ENCODE measurements at places on chromosomes 12 and 14.

DNA sequence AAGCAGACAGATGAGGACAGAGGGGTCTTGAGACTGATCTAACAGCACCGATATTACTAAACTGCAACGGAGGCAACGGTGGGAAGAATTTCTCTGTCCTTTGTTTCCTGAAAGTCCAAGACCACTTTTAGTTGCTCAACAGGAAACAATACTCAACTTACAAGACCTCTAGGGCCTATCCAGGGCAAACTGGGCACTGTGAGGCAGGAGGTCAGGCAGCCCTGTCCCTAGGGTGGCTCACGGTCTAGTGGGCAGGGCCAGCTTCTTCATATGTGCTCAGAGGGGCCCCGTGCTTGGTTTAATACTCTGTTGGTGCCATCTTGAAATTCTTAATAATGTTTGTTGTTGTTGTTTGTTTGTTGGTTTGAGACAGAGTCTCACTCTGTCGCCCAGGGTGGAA lies 14.2 kb downstream of the SSH1 start:
- DNase-seq = no peak

DNA sequence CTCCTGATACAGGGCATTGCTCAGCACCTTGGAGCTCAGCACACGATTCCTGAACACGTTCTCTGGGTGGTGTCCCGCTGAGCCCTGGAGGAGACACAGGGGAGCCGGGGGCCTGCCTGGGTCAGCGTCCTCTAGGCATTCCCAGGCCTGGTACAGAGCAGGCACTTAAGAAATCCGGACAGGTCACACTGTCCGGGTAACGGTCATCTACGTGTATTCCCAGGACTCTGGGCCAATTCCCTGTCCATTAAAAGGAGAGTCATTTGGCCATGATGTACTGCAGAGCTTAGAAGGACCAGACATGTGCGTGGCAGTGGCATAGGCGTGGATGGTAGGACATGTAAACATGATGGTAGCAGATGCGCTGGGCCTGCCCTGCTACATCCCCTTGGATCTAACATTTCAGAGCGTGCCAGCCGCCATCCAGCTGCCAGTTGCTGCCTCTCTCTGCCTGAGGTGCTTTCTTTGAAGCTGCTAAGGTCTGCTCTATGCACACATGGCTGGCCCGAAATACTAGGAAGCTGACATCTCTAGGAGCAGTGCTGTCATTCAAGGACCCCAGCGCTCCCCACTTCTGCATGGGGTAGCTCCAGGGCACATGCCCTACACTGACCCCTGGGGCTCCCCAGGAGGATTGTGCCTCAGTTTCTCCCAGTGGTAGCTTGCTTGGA lies 273.1 kb upstream of the RTL1 start:
- DNase-seq = no peak

- no peak for DNase-seq
Measured at GRCh38 chr12:114361545-114361944, 44.4 kb downstream of the TBX5 start.

DNA sequence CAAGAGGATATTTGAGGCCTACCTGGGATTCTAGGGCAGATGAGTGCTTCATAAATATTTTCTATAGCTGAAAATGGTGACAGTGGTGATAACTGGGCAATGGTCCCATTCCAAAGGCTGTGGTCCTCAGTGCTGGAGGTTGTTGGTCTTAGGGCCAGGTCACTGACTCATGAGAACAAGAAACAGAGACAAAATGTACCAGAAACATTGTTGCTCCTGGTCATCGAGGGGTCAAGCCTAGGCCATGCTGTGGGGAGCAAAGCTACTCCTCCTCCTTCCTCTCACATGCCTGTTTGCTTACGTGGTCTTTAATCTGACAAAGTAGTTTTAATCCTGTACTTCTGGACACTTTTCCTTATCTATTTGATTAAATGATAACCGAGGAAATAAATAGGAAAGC lies 33.8 kb downstream of the ERG28 start:
- DNase-seq = no peak

DNA sequence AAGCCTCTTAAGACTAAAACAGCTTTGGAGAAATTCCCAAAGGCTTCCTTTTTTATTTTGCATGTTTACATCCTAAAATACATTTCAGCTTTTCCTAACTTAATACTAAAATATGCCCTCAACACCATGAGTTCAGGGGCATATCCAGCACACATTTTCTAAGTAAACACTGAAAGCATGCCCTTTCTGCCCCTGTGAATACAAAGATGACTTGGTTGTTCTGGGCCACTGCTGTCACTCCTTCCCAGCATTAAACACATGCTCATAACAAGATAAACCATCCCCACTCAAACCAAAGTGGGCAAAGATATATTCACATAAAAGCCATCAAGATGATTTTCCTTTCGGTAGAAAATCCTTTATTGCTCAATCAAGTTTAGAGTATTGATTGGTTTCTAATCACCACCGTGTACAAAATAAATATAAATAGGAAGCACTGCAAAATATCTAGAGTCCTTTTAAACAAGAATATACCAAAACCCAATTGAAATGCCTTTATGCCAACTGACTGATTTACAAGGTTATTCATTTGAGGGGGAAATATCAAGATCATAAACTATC lies 1.9 kb downstream of the CCNB1IP1 start:
- no peak for DNase-seq

DNA sequence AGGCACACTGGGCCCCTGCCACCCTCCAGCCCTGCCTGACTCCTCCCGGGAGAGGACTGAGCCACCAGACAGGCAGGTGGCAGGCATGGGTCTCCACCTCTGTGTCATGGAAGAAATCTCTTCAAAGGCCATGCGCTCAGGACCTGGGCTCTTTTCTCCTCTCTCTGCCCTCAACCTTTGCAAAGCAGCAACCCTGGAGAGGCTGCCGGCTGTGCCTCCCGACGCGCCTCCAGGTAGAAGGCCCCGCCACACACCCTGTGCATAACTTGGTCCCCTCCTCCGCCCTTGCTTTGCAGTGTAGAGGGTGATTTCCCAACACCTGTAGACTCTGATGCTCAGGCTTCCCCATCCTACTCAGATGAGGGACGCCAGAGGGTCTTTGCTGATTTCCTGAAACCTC lies 28.2 kb upstream of the TMEM179 start:
- DNase-seq = no peak

DNA sequence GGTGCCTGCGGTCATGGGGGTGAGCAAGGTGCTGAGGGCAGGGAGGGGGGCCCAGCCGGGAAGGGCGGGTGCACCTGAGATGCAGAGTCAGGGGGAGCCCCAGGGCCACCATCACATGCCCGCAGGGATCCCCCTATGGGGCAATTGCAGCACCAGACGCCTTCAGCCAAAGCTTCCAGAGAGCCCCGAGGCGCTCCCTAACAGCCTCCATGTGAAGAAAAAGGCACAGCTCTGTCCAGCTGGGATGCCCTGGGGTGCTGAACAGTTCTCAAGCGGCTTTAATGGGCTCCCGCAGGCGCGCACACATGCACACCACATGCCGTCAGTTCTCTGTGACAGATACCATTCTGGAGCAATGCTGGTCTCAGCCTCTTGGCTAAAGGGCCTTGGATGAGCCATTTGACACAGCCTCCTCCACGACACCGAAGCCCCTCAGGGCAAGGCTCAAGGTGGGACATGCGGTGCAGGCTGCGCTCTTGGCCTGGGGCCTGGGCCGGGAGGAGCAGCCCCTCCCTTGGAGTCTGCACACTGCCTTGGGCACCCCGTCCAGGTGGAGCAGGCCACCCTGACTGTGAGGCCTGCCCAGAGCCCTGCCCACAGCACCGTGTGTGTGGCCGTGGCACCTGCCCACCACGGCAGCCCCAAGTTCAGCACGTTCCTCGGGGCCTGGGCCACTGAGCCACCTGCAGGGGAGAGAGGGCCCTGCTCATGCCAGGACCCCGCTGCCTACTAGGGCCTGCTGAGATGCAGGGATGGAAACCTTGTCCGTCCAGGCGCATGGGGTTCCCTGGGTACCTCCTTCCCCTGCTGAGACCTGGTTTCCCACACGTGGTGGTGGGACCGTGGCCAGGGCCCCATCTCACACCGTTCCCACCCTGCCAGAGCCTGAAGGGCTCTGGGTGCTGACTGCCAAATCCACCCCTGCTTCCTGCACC lies 7.7 kb downstream of the XRCC3 start:
- DNase-seq = no peak

- DNase-seq = no peak
Measured at GRCh38 chr12:94942663-94943062, 60.8 kb downstream of the NDUFA12 start.

DNA sequence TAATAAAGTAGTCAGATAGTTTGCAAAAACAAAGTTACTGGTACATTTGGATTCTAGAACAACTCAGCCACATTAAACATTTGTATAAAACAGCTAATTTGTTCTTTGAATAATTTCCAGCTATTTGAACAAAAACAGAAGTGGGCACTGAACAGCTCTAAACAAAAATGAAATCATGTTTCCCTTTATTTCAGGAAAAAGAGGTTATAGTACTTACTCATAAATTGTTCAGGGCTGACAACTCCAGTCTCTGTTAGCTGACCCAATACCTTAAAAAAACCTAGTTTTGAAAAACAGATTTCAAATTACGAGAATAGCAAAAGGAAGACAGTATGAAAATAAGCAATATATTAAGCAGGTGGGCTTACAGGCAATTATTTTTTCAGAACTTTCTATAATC lies 8.2 kb downstream of the GNPNAT1 start:
- no peak for DNase-seq

- no peak for DNase-seq
Measured at GRCh38 chr14:45373877-45374276, 120.9 kb upstream of the MIS18BP1 start.

GRCh38 chr12:122799641-122800243 lies 25.4 kb downstream of the CCDC62 start:
- no peak for DNase-seq

DNA sequence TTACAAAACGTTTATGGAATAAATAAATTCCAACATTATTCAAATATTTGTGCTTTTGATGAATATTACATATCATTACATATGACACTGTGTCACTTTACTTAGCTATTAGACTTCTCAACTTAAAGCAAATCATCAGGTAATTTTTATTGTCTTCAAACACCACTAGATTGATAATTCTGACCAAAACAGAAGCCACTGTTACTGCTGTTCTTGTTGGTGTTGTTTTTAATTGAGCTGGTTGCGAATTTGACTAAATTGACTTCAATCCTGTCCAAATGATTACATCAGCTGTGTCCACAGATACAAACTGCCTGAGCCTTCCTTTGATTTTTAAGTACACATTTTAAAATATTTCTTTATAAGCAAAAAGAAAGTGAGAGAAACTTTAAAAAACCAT lies 29.2 kb downstream of the PRKD1 start:
- DNase-seq = no peak

DNA sequence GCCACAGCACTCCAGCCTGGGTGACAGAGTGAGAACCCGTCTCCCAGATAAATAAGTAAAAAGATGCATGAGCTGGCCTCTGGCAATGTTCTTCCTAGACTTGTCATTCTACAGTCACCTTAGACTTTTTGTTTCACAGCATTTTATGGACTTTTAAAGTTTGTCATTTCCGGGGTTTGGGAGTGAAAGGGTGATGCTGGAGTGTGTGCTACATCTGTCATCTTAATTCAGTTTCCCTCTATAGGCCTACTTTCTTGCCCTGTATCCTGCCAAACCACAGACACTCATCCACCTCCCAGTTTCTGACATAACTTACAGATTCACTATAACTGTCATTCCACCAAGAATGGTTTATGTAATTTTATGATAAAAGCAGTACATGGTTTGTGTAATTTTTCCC lies 166.7 kb upstream of the PARP11 start:
- no peak for DNase-seq

- no peak for DNase-seq
Measured at GRCh38 chr14:66601932-66602578, 94.1 kb downstream of the GPHN start.

DNA sequence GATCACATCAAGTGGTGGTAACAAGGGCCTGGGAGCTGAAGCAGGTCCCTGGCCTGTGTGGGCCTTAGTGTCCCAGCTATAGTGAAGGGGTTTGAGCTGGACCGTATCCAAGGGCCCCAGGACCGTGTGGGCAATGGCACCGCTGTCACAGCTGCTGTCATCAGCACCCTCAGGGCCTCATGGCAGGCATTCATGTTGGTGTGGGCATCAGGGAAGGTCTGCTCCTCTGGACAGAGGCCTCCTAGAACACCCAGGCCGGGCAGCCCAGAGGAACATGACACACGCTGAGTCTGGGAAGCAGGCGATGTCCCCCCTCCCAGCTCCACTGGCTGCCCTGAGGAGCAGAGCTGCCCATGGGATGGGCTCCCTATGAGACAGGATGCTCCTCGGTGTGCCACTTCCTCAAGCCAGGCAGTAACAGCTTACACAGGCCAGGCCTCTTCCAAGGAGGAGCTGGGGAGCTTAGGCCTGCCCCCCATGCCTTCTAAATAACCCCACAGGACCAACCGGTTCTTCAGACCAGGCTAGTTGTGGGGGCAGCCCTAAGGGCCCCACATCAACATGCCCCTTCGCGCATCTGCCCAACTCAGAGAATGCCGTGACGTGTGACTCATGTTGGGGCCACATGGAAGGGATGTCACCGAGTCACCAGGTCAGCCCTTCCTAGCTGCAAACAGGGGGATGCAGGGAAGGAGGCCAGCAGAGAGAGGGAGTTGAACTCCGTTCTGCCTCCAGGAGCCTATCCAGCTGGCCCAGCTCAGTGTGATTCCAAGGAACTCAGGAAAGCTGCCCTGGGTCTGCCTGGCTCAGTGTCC lies 80.4 kb downstream of the PITPNM2 start:
- no peak for DNase-seq

Measured in right renal pelvis (tissue), 4 donors.